ENCODE measurements at places on chromosomes 11 and 22. TPM values are rescaled to one million over a fixed set of nuclear protein-coding genes. Genes with fewer than 3 reads are reported as not detected.

DNA sequence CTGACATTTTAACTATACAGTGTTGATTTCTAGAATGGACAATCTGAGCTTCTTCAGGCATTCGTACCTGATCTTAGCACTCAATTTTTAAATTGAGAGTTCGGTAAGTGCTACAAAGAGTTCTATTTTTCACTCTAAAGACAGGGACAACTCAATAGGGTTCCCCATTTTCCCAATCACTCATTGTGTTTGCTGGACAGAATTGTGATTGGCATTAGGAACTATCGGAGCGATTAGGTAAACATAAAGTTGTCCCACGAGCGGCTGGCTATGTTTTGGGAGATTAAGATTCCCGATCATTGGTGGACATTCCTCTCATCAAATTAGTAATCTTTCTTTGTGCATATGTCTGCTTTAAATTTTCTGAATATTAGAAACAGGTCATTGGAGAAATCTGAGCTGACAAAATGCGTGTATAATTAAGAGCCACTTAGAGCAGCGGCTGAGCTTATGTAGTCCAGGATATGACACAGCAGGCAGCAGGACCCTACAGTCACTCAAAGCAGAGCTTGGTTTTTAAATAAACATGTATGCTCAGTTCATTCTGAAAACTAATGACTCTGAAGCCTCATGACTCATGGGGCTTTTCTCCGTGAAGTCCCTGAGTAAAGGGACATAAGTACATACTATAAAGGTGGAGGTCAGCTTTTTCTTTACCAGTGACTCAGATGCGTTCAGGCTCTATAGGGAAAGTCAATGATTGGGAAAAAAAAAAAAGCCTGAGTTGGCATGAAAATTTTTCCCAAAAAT is 109.4 kb downstream of the GRIA4 start:
- peak; percentile 75 for DNase-seq

GRCh38 chr11:104772806-104773241 is 125.4 kb downstream of the CASP12 start:
- no peak for DNase-seq

DNA sequence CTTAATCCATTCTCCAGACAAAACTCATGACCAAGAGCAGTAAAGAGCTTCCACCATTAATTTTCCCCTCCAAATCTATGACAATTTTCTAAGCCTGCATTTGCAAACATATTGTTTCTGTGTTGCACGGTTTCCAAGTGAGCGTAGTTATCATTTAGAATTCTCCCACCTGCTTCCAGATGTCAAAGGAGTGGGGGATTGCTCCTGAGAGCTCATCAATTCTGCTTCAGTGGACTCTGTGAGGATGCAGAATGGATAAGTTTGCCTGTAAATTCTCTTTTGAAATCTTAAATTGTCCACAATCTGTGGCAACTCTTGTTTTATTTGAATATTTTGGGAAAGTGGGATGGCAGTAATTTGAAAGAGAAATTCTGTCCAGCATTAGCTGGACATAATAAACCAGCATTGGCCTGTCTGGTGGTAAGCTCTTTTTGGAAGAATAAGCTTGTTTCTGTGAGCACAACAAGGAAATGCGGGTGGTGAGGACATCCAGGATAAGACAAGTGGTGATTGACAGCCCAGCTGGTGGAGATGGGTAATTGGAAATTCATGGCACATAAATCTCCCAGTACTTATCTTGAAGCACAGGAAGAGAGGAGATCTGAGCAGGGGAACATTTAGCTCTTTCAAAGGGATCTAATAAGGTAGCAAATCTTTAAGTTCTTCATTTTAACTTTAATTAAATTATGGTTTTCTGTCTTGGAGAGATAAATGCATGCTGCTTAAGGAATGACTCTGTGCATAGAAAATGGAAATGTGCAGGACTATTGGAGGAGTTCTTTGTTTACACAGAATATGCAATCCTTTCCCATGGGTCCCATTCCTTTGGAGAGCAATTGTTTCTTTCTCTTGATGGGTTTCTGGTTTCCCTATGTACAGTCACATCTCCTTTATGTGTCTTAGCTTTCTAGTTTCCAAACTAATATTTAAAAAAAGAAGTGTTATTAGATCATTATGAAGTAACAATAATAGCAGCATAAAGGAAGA is 73.2 kb downstream of the FAT3 start:
- DNase-seq = no peak

- no peak for DNase-seq
These were observed 521.0 kb downstream of the METTL15 start for GRCh38 chr11:28629235-28629634.

DNA sequence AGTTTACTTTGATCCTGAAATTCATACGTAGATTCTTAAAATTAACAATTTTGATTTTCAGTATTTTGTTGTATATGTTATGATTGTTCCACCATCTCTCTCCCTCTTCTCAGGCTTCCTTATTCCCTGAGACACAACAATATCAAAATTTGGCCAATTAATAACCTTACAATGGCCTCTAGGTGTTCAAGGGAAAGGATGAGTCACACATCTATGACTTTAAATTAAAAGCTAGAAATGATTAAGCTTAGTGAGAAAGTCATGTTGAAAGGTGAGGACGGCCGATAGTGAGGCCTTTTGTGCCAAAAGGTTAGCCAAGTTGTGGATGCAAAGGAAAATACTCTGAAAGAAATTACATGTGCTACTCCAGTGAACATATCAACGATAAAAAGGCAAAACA is 5.5 kb upstream of the OR52J3 start:
- DNase-seq = no peak

- DNase-seq = no peak
These were observed 415 bp downstream of the CENATAC start for GRCh38 chr11:118998388-118998717.

DNA sequence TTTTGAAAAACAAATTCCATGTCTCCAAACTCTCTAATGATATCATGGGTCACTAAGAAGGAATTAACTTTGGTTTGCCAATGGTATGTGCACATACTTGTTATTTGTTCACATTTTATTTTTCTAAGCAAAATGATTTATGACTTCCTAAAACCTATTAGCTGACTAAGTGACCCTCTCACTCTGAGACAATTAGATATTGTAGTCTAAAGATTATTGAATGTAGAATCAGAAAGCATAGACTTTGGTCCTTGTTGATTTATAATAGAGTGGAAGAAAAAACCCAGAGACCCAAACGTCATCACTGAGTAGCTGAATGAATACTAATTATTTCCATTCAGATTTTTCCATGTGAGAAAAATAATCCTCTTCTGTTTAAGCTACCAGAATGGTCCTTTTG is 243.5 kb upstream of the ANO3 start:
- no peak for DNase-seq

DNA sequence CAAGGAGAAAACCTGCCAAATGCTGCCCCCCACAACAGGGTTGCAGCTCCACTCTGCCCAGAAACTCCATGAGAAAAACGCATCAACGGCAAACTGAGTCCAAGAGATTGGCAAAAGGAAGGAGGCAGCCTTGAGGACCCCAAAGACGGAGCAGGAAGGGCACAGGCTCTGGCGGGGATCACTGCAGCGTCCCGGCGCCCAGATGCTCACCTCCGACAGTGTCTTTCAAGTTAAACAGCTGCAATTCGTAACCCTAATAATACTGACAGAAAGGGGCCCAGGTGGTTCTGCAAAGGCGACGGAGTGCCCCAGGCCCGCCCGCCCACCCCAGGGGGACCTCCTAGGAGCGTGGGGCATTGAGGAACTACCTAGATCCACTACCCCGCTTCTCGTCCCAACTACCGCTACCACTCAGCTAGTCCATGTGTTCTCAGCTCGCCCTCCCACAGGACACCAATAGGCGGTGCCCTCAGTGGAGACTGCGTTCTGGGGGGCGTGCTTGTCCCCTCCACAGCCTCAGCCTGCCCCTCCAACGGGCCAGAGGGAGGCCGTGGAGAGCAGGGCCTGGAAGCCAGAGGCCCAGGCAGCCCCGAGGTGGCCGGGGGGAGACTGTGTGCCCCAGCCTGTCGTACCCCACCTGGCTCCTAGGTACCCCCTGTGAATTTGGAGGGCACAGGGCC is 127.4 kb downstream of the PHF21B start:
- DNase-seq = no peak

GRCh38 chr11:133176748-133177147 is 355.6 kb downstream of the OPCML start:
- no peak for DNase-seq

- no peak for DNase-seq
These were observed 273.0 kb downstream of the CASP12 start for GRCh38 chr11:104625246-104625645.

GRCh38 chr11:58043379-58043778 is 12.6 kb downstream of the OR6Q1 start:
- DNase-seq = no peak

DNA sequence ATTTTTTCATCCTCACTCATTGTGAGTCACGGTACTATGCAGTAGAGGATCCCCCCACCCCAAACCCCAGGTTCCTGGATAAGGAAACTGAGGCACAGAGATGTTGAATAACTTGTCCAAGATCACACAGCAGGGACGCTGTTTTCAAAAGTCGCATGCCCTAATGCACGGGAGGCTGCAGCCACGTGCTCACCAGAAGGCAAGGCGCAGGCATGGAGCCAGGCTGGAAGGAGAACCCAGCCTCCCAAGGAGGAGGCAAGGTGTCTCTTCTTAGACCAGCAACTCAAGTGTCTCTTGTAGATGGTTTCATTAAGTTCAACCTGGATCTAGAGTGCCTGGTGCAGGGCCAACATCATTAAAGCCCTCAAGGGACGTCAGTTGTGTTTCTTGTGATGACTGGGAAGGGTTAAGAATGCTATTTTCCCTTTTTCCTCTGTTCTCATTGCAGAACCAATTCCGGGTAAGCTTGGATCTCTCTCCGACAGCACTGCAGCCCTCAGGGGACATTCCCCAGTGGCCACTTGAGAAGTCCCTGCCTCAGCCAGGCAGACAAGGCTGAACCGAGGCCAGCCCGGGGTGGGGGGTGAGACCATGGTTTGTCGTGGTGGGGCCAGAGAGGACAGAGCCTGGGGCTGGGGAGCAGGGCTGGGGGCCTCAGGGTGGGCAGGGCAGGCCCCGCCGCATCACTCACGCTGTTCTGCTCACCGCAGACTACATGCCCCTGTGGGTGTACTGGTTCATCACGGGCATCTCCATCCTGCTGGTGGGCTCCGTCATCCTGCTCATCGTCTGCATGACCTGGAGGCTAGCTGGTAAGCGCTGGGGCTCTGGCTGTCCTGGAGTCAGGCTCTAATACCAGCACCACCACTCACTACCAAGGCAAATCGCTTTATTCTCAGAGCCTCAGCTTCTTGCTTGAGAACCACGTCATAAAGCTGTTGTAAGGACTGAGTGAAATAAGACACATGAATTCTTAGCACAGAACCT is 15.7 kb downstream of the TMEM121B start:
- DNase-seq = no peak

- DNase-seq = peak; percentile 38
These were observed 1.5 kb downstream of the YPEL4 start for GRCh38 chr11:57647960-57648800.

- DNase-seq = no peak
These were observed 30.8 kb downstream of the TRMU start for GRCh38 chr22:46366327-46366731.

- DNase-seq = peak; percentile 32
These were observed 137.6 kb downstream of the CD44 start for GRCh38 chr11:35276396-35277145.

- DNase-seq = peak; percentile 5
These were observed 364.1 kb upstream of the PITPNB start for GRCh38 chr22:28283068-28283654.

DNA sequence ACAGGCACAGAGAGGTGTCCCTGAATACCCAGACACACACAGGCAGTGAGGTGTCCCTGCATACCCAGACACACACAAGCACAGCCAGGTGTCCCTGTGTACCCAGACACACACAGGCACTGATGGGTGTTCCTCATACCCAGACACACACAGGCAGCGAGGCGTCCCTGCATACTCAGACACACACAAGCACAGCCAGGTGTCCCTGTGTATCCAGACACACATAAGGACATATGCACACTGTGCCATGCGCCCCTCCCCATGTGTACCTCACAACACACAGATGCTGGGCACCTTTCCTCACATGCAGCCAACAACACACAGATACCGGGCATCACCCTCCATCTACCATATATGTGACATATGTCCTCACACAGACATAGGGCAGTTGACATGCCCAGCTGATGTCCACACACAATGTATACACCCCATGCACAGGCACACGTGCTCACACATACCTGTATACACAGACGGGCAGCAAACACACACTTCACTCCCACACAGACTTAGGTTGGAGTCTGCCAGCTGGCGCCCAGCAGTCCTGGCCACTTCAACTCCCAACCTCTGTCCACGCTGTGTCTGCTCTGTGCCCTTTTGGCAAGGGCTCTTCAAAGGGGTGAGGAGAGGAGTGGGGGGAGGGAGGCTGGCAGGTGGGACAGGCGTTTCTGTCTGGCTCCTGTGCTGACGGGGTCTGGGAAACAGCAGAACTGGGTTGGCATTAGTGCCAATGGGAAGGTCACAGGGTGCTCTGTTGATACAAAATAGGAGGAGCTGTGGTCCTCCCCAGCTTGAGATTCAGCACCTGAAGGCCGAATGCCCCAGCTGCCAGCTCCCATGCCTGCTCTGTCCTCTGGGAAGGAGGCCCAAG is 69.4 kb upstream of the ALX4 start:
- DNase-seq = no peak

DNA sequence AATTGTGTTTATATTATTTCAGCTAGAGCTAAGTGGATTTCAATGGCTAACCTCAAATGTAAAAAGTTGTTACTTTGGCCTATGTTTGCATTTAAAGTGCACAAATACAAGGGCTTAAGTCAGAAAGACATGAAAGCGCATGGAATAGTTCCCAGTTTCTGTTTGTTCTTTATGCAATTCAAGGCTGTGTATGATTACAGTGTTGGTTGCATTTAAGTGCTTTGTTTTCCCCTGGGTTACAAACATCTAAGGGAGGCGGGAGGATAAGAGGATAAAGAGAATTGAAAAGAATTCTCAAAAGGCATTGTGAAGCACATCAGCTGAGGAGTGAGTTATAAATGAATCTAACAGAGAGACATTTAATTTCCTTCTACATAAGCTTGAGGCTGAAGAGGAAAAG is 453.4 kb downstream of the NTM start:
- DNase-seq = no peak

DNA sequence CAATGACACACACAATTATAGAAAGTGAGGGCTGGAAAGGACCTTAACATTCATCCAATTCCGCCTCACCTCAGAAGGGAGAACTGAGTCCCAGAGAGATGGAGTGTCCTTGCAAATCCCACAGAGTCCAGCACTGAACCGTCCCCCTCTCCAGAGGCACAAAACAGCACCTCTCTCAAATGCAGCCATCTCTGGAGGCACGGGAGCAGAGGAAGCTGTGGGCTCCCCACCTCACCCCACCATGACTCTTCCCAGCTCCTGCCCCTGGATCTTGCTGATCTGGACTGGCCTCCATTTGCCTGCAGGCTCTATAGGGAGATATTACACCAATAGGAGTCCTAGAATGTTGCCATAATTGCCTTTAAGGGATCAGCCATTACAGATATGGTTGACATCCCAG is 1.4 kb upstream of the DRD2 start:
- DNase-seq = no peak

The TCN1 gene
- total RNA-seq = not detected

The DEFB131B gene
- not detected for total RNA-seq

The RPS6KB2 gene
- 42.5 TPM for total RNA-seq

The EWSR1 gene
- 150 TPM for total RNA-seq

The DRD2 gene
- not detected for total RNA-seq

The OTOG gene
- total RNA-seq = not detected

The CHRM4 gene
- not detected for total RNA-seq

The KIF18A gene
- total RNA-seq = 27.5 TPM

The SH3BP1 gene
- 5.7 TPM for total RNA-seq

The TMEM45B gene
- not detected for total RNA-seq

The NXPE1 gene
- total RNA-seq = not detected

The BRMS1 gene
- 111 TPM for total RNA-seq

The OR4D5 gene
- not detected for total RNA-seq

The WT1 gene
- total RNA-seq = 10.7 TPM

The IGF2 gene
- total RNA-seq = 0.45 TPM

Data from Daoy (cell line).